Brain (organoid and tissue), 16 donors: ENCODE measurements at places on chromosomes 4 and X.

- DNase-seq = no peak
These were observed 791.6 kb downstream of the TRIML1 start for GRCh38 chr4:188930822-188931221.

- no peak for DNase-seq
These were observed 92.3 kb downstream of the RLIM start for GRCh38 chrX:74521961-74522751.

- DNase-seq = peak; percentile 77
These were observed 97.4 kb downstream of the GPM6A start for GRCh38 chr4:175714686-175715085.

GRCh38 chr4:145909773-145910172 is 28.9 kb downstream of the ZNF827 start:
- no peak for DNase-seq

DNA sequence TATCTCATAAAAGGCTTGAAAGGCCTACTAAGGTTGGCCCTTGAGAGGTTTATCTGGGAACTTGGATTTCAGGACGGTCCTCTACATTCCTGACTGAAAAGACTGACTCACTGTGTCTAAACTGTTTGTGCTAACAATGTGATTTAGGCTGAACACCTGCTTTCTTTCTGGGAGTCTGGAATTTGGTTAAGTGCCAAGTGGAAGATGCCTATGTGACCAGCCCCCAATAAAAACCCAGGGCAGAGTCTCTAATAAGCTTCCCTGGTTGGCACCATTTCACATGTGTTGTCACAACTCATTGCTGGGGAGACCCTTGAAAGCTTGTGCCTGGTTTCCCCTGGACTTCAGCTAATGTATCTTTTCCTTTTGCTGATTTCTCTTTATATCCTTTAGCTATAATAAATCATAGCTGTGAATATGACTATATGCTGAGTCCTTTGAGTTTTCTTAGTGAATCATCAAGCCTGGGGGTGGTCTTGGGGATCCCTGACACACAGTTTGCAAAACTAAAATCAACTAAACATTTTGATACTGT is 55.1 kb downstream of the GPR82 start:
- peak; percentile 20 for DNase-seq

DNA sequence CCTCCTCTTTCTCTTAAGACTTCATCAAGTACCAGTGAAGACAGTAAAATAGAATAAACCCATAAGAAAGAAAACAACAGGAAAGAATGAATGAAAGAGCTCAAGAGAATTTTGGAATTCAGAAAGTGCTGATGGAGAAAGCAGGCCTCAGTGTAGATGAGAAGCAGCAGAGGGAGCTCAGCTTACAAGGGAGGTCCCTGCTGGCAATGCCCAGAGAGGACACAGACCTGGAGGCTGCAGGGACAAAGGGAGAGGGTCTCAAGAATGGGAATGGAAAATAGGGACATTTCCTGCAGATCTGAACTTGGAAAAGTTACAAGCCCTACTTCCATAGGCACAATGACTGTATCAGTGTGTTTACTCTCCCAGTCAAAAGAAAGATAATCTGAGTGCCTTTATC is 64.5 kb upstream of the MAGEA10 start:
- DNase-seq = no peak

DNA sequence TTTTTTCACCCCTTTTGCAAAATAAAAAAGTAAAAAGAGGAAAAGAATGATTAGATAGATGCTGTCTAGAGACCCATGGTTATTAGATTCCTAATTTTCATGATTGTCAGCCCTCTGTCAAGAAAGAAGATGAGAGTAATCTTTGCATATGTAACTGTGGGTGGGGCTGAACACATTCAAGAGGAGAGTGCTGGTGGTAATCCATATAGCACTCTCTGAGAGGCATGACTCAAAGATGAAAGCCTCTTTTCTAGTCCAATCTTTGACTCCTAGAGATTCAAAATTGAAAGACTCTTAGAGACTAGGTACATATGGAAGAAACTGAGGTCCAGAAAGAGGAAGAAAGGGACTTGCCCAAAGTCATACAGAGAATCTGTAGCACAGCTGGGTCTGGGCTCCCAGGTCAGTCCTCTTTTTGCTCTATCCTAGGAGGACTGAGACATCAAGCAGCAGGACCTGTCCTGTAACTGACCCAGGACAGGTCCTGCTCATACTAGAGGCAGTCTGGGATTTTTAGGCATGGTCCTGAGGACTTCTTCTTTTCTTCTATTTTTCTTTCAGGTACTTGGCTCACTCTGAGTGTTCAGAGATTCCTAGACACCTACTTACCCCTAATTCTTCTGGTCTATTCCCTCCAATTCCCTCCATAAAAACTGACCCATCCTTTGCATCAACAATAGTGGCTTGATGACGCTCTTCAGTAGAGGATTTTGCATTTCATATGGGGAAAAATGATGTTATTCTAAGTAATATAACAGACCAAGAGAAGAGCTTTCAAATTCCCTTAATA is 23.8 kb downstream of the VSIG4 start:
- DNase-seq = no peak

DNA sequence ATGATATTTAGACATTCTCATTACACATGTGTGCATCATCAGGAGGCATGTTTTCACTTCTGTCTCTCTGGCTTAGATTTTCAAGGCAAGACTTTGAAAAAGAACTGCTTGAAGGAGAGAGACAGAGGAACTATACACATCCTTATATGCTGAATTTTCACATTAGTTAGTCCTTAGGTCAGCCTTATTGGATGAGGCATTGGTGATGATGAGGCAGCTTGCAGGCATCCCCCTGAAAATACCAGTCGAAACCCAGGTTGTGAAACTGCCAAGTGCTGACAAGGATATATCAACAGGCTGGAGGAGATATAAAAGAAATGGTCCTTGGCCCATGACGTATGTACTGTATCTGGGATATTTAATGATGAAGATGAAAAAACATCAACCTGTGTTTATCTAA is 297.2 kb upstream of the AADAT start:
- DNase-seq = no peak

- DNase-seq = peak; percentile 2
These were observed 930.4 kb downstream of the DMD start for GRCh38 chrX:32280921-32281320.

- no peak for DNase-seq
These were observed 33.6 kb downstream of the TBC1D14 start for GRCh38 chr4:6943012-6943884.

- DNase-seq = peak; percentile 33
These were observed 2.0 kb upstream of the STAG2 start for GRCh38 chrX:123959281-123960063.

GRCh38 chrX:23822841-23823240 is 39.9 kb downstream of the SAT1 start:
- DNase-seq = no peak

DNA sequence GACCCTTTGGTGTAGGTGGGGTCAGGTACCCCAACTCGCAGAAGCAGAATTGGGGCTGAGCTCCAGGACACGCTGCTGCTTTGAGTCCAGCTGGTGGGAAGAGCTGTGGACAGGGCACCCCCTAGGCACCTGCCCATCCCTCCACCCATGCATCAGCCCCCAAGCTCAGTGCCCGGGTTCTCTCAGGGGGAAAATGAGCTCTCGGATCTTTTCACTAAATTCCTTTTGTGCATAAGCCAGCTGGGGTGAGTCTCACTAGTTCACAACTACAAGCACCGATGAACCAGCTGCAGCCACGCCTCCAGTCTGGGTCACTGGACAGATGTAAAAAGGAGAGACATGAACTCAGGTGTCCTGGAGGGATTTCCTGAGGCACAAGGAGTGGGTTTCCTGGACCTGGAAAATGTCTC is 286.8 kb downstream of the CRLF2 start:
- no peak for DNase-seq

DNA sequence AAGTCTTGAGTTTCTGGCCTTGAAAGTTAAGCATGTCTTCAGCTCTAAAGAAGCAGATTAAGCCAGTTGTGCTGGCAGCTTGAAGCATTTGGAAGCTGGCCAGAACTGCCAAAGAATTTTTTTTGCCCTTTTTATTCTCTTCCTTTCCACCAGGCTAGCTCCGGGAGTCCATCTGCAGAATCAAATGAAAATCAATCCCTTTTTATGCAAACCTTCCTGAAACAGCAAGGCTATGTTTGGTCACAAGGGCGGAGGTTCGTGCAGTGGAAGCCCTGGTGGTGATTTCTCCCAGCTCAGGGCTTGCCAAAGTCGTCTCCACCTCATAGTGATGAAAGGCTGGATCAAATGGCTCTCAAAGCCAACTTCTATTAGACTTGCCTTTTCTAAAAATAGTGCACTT is 21.6 kb upstream of the C4orf54 start:
- peak; percentile 71 for DNase-seq

DNA sequence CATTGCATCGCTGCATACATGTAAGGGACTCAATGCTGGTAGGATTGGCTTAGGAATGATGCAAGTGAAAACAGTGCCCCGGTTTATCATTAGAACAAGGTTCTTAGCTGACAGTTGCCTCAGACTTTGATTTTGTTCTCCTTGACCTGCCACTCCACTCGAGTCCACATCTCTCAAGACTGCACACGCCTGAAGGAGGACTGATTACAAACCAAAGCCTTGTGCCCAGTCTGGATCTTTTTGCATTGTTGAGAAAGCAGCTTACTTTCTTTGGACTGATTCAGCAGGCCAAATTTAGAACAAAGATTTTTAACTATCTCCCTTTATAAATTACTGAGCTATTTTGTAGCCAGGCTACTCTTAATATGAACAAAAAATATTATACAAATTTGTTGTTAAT is 125.6 kb downstream of the PTTG2 start:
- no peak for DNase-seq

- peak; percentile 45 for DNase-seq
These were observed 103.5 kb upstream of the VEGFC start for GRCh38 chr4:176896211-176896610.

DNA sequence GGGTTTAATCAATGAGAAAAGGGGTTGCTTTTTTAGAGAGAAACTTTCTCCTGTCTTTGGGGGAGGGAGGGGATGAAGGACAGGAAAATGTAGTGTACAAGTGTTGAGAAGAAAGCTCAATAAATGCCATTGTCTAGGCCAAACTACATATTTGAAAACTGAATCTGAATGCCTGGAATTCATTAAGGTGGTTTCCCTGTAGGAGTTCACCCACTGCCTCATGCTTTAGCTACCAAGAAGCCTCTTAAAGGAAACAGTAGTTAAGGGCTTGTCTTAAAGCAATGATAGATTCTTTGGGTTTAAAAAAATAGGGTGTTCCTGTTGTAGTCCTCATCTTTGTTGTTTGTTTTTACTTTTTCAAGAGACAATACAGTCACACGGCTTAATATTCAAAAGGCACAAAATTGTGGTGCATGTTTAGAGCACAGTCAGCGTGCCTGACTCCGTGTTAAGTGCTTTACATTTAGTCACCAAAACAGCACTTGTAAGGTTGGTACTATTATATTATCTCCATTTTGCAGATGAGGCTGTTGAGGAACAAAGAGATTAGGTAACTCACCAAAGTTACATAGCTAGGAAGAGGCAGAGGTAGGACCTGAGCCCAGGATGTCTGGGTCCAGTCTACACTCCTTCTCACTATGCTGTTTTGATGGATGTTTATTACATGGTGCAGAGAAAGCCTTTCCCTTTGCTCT is 46.0 kb downstream of the FNIP2 start:
- no peak for DNase-seq

GRCh38 chr4:23866450-23867075 is 23.3 kb downstream of the PPARGC1A start:
- DNase-seq = no peak

DNA sequence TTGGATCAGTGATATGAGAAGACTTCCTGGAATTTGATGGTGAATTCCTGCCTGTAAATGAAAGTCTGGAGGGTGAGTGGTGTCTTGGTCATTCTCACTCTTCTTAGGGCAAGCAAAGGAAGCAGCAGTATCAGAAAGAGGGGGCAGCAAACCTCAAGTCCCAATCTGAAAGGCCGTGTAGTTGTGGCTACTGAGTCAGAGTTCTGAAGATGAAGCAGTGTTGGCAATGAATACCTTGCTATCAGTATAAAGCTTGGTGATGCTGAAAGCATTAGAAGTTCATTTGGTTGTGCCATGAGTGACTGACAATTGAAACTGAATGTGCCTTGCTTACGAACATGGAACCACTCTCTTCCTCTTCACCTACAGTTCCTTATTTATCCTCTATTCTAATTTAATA is 35.0 kb upstream of the GLRA3 start:
- DNase-seq = no peak

- DNase-seq = no peak
These were observed 609.2 kb downstream of the SPOCK3 start for GRCh38 chr4:166625018-166625637.

GRCh38 chrX:72312311-72312940 is 6.7 kb upstream of the CITED1 start:
- no peak for DNase-seq
